Transverse colon (tissue), 4 donors: ENCODE measurements at places on chromosomes 13 and 19. TPM values are rescaled to one million over a fixed set of nuclear protein-coding genes. Genes with fewer than 3 reads are reported as not detected.
A peak's percentile ranks its signal among the peaks of the same experiment; 100 is the strongest.

- DNase-seq, result peak; percentile 43
Observed at GRCh38 chr13:24183741-24184182, 23.2 kb downstream of the SPATA13 start.

- DNase-seq, result peak; percentile 85
Observed at GRCh38 chr19:45645631-45646344, 6.6 kb upstream of the EML2 start.

DNA sequence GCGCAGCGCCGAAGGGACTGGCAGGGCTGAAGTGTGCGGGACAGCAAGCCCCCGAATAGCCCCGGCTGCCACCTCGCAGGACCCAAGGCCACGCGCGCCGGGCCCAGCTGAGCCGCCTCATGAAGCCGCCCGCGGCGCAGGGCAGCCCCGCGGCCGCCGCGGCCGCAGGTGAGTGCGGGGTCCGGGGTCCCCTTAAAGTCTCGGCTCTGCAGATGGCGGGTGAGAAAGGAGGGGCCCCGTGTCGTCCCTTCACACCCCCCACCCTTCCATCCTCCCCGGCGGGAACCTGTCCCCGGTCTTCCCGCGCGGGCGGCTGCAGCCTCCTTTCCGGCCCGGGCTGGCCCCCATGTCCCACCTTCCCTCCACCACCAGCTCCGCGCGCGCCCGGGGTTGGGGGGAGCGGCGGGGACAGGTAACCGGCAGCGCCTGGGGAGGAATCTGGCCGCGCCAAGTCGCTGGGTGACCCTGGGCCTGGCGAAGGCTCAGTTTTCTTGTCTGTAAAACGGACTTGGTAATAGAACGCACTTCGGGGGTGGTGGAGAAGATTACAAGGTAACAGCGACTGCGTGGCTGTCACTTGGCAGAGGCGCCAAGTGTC lies 338 bp downstream of the RGCC start:
- no peak for DNase-seq

GRCh38 chr13:62583466-62583865 lies 1167.8 kb upstream of the PCDH20 start:
- no peak for DNase-seq

GRCh38 chr19:3365836-3366752 lies at the start of gene NFIC:
Gene NFIC (plus strand): TSS chr19:3366583. CDS start chr19:3366637, 54 bp downstream.
- peak; percentile 71 for DNase-seq

DNA sequence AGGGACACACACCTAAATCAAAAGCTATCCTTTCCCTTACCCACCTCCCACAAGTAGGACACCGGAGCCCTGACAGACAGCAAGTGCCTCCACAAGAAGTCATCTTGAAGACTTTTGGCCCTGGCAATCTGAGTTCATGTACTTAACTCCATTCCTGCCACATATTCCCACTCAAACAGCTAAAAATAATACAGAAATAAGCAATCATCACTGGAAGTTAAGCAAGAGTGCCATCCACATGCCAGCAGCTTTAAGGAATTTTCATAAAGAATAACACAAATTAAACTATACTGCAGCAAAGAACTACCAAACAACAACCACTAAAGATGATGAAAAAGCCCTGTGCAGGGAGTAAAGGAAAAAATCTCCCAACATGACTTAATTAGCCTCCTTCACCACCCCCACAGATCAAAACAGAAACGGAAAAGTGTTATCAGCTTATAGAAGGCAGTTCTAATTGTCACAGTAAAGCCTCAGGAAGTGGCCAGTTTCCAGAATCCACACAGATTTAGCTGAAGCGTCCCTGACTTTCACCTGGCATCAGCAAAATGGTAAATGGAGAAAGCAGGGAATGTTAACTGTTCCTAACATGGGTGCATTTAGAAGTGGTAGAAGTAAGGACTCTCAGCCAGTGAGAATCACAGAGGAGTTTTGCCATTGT lies 343.9 kb downstream of the TBC1D4 start:
- DNase-seq, result no peak

The EDDM13 gene
- total RNA-seq, result not detected

DNA sequence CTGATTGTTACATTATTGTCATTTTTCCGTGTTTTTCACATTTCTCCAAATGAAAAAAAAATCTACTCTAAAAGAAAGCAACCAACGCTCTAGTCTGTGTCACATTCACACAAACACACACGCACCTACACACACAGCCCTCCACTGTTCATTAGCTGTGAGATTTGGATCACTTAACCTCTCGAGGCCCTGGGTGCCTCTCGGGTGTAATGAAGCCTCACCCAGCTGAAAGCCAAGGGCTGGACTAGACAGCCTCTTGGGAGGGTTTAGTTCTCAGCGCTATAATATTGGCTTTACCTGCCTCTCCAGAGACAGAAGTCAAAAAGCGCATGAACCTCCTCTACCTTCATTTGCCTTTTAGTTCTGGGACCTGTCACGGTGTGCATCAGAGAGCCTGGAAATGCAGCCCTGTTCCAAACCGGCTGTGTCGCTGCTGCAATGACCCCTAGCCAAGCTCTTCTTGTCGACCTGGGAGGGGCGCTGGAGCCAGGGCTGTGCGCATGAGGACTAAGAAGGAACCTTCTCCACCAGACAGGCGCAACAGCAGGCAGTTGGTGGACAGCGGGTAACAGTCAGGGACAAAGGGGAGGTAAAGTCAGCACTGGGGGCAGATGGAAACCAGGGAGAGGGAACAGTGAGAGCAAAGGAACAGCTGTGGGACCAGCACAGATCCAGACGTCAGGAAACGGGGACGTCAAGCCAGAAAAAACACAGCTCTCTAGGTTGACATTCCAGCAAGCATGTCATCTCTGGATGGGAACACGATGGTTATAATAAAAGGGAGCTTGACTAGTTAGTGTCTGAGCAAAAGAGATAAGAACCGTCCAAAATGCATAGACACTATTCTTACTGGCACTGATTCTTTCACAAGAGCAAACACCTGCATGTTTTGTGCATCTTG lies 375.9 kb downstream of the EFNB2 start:
- DNase-seq, result no peak

- no peak for DNase-seq
Observed at GRCh38 chr19:39083983-39084731, at the start of gene ACP7. Gene ACP7 (plus strand): TSS chr19:39084368. CDS start chr19:39085270, 902 bp downstream.

The ZSCAN4 gene
- total RNA-seq, result not detected
